IPS-NIHi11 (cell line): ENCODE measurements at places on chromosomes 16 and 17.

DNA sequence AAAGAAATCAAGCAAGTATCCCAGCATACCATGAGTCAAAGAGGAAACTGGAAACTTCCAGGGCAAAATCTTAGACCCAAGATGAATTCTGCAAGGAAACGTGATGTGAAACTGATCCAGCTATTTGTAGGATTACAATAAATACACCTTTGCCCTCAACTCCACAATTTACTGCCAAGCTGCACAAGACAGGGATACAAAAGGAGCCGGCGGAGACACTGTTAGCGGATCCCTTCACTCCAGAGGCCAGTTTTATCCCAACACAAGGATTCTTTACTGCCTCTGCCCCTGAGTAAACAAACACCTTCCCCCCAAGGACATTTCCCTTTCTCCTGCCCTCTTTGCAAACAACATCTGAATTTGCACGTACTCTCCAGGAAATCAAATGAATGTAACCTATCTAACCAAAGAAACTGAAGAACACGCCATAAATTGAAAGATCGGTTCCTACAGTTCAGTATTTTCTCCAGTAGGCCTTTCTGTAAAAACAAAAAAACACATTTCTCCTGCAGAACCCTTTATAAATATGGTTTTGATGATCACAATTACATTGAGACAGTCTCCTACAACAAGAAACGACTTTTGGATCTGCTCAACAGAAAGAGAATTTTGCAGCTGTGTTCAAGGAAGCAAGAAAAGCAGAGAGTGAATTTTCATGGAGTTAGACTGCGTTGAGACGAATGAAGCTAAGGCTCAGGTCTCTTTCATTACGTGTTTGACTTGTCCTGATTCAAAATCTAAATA is 1.4 kb upstream of the CBX2 start:
- no peak for DNase-seq

GRCh38 chr16:80948886-80949493 is 57.7 kb downstream of the CMC2 start:
- DNase-seq = peak; percentile 75

GRCh38 chr16:85173981-85174751 is 61.9 kb upstream of the CIBAR2 start:
- no peak for DNase-seq

DNA sequence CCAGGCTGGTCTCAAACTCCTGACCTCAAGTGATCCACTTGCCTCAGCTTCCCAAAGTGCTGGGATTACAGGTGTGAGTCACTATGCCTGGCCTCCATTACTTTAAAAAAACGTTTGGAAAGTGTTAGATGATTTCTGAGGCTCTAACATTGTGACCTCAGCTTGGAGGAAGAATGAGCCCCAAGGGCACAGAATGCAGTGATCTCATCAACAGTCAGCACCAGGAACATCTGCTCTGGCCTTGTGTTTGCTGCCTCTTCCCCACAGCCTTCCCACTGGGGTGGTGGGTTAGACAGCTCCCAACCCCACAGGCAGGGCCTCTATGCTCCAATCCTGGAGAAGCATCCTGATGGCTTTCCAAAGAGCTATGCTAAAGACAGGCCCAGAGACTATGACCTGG is 37.7 kb upstream of the SREBF1 start:
- no peak for DNase-seq

DNA sequence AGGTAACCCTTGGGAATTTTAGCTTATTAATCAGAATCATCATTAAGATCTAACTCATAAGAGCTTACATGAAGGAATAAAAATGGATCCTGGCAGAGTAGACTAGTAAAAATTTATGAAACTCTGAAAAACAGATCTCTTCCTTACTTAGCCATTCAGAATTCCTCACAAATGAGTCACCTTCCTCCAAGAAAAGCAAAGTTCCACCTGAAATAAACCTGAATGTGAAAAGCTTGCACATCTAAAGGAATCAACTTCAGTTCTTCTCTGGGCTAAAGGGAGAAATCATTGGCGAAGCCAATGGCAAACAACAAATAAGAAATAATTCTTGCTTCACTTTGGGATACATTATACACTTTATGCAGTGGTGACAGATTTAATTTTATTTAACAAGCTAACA is 22.7 kb downstream of the MYO1D start:
- DNase-seq = no peak

- no peak for DNase-seq
Measured at GRCh38 chr16:54212893-54213292, 73.7 kb downstream of the IRX3 start.

- no peak for DNase-seq
Measured at GRCh38 chr16:25854141-25854540, 162.4 kb downstream of the HS3ST4 start.
